Activated CD4-positive, alpha-beta T cell treated with anti-CD3 and anti-CD28 coated beads, Interleukin-2, amount 10 ng/mL, durations not matched to agents 7 days and 5 days (primary cell): ENCODE measurements at places on chromosomes 1 and 21.

DNA sequence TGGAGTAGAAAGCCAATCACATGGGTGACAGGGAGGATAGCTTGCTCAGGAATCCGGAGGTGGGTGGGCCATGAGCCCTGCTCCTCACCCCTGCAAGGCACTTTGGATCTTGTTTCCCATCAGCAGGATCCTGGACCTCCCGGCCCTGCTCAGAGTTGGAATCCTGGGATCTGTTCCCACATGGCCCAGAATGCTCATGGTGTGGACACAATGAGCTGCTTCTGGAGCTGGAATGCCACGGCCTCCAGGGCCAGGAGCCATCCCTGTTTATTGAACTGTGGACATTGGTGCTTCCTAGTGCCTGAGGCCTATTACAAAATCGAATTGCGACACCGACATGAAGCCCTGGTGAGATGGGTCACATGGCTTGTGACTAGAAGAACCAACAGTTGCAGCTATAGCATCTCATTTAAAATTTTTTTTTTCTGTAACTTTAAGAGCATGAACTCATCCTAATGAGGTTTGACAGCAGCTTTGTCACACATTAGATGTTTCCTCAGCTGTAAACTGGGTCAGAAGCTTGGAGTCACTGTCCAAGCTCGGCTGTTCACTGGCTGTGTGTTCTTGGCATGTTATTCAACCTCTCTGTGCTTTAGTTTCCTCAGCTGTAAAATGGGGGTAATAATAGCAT lies 40.4 kb upstream of the GOLT1A start:
- no peak for DNase-seq

DNA sequence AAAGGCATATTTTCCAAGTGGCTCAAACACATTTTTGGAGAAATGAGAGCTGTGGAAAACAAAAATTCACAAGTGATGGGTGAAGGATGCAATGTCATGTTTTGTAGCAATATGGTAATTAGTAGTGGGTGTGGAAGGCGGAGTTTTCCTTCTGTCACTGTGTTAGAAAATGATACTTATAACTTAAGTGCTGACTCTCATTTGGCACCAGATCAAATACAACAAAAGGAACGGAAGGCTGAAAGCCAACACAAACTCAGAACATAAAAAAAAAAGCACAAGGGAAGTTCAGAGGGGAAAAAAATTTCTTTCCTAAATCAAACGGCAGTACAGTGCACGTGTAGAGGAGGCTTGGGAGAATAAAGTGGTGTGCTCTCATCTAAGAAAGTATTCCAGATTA lies at the start of gene TNFSF18:
Gene TNFSF18 (minus strand): TSS at position 77 of the 400 bp plus-strand sequence. CDS start 45 bp downstream, at position 32.
- DNase-seq, result no peak

GRCh38 chr1:156123356-156124196 lies 9.1 kb downstream of the LMNA start:
- no peak for DNase-seq

DNA sequence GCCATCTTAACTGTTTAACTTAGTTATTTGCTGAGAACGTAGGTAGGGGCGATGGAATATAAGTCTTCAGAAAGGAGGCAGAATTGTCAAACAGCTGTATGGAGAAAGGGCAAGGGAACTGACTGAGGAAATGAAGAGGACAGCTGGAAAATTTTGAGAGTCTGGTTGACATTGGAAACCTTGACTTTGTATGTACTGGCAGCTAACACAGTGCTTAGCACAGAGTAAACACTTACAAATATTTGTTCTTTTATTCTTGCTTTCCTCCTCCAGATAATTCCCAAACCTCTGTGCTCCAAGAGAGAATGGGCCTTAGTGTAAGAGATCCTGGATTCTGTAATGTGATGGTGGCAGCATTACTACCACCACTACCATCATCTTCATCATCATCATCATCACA lies 91.3 kb downstream of the ZSCAN20 start:
- DNase-seq, result no peak

- DNase-seq, result no peak
Measured at GRCh38 chr1:21437341-21437640, 2.6 kb upstream of the NBPF3 start.
